HS-27A (cell line): ENCODE measurements at places on chromosomes 4 and X.

GRCh38 chrX:130726661-130727060, 176.3 kb downstream of the ENOX2 start:
- DNase-seq, result no peak

DNA sequence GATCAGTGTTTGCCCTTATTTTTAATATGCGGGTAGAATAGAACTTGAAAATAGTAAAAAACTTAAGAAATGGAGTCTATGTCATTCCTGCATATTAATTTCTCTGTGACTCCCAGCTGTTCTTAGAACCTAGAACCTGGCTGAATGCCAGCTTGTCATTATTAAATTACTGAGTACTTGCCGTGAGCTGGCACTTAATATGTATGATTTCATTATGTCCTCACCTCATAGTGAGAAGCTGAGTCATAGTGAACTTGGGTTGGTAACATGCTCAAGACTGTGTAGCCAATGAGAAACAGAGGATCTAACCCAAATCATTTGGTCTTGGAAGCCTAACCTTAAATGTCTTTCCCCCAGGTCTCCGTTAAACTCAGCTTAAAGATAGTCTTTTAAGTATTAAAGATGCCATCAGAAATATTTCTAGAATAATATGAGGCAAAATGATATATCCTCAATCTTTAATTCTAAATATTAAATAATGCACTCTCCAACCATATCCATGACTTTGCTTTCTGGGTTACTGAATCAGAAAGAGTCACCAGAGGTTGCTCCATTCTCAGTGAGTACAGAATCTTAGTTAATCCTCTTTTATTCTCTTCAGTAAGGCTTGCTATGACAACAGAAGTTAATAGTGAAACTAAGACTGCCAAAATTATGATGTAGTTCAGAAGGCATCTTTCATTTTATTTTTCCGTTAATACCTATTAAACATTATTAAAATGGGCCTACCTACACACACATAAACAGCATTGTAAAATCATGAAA, 58.6 kb upstream of the TLL1 start:
- peak; percentile 7 for DNase-seq

DNA sequence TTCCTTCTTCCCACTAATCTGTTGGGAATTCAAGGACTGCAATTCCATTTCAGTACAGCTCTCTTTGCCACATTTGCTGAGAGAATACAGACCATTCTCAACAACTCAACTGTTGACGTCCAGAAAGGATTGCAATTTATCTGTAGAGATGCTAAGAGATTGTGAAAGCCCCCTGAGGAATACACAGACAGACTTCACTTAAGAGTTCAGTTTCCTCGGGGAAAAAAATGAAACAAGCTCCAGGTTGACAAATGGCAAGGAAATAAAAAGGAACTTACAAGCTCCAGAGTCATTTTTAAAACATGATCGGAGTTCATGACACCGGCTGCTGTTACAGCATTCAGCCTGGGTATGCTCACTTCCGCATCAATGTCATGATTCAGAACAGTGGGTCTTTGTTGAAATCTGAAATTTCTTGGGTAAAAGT, 13.8 kb downstream of the TLR10 start:
- DNase-seq, result no peak

- DNase-seq, result no peak
Measured at GRCh38 chr4:139622901-139623381, 42.7 kb upstream of the MGST2 start.

- no peak for DNase-seq
Measured at GRCh38 chr4:174394915-174395314, 111.2 kb downstream of the CEP44 start.

GRCh38 chr4:39613093-39613656, 25.5 kb downstream of the SMIM14 start:
- DNase-seq, result no peak

- DNase-seq, result no peak
Measured at GRCh38 chr4:105277702-105278101, 131.0 kb downstream of the TET2 start.

DNA sequence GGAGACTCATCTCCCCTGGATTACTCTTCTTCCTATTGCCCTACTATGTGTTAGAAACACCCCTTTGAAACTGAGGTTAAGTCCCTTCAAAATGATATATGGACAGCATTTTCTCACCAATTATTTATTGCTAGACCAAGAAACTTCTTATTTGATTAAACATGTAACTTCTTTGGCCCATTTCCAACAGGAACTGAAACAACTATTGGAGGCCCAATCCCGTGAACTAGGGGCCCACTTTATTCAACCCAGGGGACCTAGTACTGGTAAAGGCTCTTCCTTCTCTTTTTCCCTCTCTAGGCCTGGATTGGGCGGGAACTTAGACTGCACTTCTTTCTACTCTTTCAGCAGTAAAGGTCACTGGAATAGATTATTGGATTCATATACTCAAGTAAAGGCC, 16.7 kb upstream of the COL25A1 start:
- no peak for DNase-seq

DNA sequence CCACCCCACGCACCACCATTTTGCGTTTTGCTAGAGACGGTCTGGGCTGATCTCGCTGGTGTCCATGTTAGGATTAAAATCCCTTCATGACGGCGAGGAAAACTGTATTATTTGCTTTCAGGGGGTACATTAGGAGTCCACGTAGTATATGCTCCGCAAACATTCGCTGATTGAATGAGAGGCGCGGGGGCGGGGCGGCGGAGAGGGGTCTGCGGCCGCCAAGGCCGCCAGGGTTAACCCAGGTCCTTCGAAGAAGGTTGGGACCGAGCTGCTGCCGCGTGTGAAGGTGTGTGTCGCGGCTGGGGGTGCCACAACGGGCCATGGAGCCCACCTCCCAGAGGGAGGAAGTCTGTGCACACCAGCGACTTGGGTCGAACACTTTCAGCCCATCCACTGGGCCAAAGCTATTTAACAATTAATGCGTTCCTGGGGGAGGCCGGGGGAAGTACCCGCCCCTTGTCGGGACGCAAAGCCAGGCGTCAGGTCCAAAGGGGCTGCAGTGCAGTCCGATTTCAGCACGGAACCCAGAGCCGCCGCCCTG, 6.4 kb upstream of the PITX2 start:
- DNase-seq, result no peak

DNA sequence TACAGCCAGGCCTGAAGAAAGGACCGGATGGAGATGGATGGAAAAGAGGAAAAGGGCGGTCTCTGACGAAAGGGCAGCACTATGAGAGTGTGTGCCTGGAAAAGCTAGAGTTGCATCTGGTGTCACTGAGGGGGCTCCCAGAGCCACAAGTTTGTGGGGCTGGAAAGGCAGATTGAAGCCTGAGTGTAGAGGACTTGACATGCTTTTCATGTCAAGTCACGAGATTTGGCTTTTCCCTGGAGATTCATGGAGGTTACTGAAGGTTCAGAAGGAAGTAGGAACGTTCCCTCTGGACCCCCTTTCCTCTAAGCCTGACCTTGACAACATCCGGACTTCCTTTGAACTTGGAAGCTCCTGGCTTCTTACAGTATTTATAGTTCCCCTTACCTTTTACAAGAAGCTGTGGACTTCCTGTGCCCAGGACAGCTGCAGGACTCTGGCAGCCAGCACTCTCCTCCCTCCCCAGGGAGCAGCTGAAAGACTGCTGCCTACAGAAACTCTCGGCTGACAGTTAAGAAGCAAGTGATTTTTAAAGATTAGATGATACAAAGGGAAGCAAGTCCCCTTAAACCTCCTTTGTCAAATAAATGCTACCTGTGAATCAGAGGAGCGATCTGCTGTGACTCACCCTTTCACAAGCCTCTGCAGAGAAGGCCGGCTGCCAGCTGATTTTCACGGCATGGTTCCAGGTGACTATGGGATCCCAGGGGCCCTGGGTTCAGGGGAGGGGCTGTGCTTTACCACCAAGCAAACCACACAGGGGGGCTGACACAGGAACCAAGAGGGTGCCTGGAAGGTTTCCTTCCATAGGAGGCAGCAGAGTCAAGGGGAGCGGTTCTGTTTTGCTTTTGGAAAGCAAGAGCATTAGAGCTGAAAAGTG, 72.9 kb upstream of the STIM2 start:
- no peak for DNase-seq

DNA sequence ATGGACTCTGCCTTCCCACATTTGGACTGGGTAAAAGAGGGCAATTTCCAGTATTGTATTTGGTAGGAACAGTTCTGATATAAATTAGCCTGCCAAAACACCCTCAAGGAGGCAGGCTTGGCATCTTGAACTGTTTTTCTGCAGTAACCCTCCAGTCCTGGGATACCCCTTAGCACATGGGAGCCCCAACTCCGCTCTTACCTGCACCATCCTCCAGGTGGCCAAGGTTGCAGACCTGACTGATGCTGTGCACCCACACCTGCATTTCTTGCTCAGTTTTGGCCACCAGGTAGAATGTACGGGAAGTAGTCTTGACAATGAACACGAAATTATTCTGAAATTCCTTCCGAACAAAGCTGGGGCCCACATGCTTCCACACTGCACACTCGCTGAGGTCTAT, 35.1 kb downstream of the GAB3 start:
- DNase-seq, result no peak

- DNase-seq, result no peak
Measured at GRCh38 chr4:3465698-3466671, 2.9 kb downstream of the DOK7 start.

DNA sequence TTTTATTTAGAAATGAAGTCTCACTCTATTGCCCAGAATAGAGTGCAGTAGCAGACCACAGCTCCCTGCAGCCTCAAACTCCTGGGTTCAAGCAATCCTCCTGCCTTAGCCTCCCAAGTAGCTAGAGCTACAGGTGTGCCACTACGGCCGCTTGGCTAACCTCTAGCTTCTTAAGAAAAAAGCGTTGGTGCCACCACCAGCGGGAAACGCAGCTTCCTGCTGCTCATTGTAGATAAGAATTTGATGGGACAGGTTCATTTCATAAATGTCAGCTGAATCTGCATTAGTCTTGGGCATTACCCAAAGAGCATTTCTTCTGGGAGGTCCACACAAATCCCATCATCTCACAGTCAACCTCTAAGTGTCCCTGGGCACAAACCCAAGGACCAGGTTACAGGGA, 33.2 kb upstream of the NAP1L5 start:
- DNase-seq, result no peak

DNA sequence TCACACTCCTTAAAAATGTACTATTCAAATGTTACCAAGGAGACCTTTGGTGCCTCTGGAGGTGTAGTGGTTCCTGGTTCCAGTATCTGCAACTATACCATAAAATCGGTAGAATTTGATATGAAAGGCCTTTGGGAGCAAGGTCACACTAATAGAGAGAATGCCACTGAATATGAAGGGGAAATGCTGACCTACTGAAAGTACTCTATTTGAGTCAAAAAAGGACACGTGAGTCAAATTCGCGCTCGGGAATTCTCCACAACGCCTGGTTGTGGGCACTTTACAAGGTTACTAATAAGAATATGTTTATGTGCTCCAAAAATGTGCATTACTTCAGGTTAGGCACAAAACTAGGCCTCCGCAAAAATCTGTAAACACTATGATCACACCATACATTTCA, 39.5 kb upstream of the RELL1 start:
- DNase-seq, result no peak
